Effector memory CD8-positive, alpha-beta T cell (primary cell): ENCODE measurements at places on chromosomes 1 and 21.
A peak's percentile ranks its signal among the peaks of the same experiment; 100 is the strongest.

DNA sequence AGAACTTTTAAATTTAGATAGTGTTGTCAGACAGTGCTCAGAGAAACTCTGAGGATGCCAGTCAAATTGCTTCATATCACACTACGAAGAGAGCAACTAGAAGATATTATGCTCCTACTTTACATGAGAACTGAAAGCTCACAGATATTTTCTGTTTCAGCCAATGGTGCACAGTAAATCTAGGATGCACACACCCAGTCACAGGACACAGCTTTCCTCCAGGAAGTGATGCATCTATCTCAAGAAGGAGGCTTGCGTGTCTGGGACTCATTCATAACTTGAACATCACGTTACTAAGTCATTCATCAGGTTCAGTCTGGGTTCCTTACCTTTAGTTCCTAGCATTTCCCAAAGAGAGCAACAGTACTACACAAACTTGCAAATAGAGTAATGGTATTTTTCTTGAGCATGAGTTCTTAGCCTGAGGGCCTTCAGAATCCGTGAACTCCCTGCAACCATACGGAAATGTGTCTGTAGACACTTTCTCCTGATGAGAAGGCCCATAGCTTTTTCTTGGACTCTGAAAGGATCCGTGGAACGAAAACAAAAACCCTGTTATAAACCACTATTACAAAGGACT lies 12.2 kb downstream of the ZNF697 start:
- DNase-seq = no peak

GRCh38 chr1:10909697-10910680 lies 102.5 kb upstream of the TARDBP start:
- peak; percentile 79 for DNase-seq

- peak; percentile 30 for DNase-seq
Measured at GRCh38 chr1:6646499-6647148, 22.0 kb downstream of the THAP3 start.

GRCh38 chr21:44513389-44514217 lies 26.4 kb downstream of the KRTAP10-1 start:
- no peak for DNase-seq

DNA sequence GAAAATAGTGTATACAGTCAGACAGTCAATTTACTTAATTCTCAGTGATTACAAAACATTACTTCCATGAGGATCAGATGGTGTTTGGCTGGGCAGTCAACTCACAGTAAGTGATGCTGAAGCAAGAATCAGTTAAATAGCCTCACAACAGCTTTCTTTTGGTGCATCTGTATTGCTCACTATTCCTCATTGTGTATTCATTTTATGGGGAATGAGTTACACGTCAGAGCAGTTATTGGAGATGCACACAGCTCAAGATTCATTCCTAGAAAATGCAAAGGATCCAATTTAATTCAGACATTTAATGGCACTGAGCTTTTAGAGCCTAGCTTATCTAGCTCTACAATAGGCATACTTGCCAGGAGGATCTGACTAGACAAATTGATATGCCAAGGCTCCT lies 150.6 kb downstream of the HS2ST1 start:
- no peak for DNase-seq

DNA sequence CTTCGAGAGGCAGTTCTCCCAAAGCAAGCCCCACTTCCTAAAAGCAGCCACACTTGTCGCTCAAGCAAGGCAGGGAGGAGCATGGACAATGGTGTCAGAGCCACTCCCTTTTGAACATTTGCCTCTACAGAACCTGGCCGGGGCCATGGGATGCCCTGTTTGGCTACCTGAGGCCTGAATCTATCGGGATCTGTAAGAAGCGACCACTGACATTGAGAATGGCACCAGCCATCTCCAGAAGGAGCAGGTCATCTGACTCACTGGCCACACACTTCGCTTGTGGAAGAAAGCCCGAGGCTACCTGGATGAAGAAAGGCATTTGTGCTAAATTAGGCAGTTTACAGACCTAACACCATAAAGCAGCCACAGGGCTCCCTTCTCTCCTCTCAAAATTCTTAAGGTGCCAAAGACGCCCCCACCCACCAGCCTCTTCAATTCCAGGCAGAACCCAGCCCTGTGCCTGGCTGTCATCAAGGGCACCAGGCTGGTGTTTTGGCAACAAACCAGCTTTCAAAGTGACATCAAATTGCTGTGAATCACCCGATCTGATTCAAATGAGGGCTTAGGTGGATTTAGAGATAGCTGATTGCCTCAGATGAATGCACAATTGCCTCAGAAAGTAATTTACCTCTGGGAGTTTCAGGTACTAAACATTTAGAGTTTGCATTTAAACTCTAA lies 104.8 kb downstream of the ETS2 start:
- DNase-seq = no peak

GRCh38 chr1:117359561-117360289 lies 7.5 kb upstream of the MAN1A2 start:
- no peak for DNase-seq
